Activated T-cell treated with anti-CD3 and anti-CD28 coated beads, Interleukin-2, amount 50 U/mL, for 24 hours (primary cell): ENCODE measurements at places on chromosomes 7 and 10.
A peak's percentile ranks its signal among the peaks of the same experiment; 100 is the strongest.

GRCh38 chr10:127207081-127207480 lies 10.7 kb upstream of the INSYN2A start:
- no peak for DNase-seq

- no peak for DNase-seq
Measured at GRCh38 chr10:110113670-110114337, 93.6 kb upstream of the MXI1 start.

GRCh38 chr7:36025190-36025589 lies 127.9 kb upstream of the EEPD1 start:
- DNase-seq: no peak

DNA sequence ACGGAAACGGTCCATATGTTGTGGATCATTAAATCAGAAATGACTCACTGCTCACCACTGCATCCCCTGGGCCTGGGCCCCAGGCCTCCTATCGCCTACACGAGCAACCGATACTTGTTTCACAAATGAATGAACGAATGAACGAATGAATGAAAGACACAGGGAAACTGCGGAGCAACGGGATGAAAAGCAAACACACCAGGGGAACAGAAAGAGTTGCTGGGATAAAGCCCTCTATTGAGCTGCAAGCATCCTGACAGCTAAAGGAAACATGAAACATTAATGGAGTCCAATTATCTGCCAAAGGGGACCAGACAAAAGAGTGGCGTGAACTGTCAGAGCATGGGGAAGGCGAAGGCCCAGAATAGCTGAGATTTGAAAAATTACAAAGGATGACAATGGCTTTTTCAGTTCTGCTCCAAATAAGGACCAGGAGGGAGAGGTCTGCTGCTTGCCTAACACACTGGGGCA lies 92.1 kb downstream of the GRB10 start:
- DNase-seq: no peak

DNA sequence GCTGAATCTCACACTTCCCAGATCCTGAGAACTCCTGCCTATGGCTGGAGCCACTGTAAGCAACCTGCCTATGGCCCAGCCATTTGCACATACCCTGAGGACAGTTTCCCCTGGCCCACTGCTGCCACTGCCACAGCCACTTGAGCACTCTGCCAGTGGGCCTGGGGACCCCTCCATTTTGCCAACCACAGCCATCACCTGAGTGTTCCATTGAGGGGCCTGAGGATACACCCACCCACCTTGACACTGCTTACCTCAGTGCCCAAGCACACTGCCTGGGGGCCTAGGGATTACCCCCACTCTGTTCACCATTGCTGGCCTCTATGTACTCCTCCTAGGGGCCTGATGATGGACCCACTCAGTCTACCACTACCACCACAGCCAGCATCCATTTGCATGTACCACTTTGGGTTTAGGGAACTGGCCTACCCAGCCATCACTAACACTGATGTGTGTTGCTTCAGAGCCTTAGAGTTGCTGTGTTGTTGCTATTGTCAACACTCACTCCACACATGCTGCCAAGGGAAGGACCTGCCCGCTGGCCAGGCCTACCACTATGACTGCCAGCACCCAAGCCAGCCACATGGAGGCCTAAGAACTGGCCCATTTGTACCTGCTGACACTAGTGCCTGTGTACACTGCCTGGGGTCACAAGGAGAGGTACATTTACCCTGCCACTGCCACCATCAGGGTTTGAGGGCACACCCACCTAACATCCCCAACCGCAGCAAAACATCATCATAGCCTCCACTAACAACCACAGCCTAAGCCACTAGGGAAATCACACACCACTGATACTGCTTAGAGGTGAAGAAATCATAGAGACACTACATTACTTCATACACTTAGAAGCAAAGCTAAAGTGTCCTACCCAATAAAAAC lies 45.9 kb upstream of the ANTXRL start:
- peak; percentile 20 for DNase-seq

GRCh38 chr7:131880078-131880477 lies 323.6 kb upstream of the PODXL start:
- DNase-seq: no peak

- no peak for DNase-seq
Measured at GRCh38 chr10:33186150-33186549, 148.3 kb downstream of the NRP1 start.

DNA sequence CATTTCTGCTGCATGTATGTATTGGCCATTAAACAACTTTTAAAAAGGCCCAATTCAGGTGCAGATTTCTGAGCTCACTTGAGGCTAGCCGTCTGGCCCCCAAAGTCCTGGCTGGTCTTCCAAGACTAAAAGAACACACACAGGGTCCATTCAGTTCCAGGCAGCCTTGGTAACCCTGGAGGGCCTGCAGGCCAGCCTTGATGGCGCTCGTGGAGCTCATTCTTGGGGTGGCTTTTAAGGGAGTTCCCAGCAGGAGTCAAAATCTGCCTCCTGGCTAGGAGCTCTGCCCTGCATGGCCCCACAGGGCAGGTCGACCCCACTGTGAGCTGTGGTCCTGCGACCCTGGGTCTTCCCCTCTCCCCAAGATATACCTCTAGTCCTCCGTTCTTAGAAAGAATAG lies 28.8 kb downstream of the ANXA11 start:
- no peak for DNase-seq

GRCh38 chr10:52011118-52011517 lies 303.0 kb upstream of the DKK1 start:
- no peak for DNase-seq

DNA sequence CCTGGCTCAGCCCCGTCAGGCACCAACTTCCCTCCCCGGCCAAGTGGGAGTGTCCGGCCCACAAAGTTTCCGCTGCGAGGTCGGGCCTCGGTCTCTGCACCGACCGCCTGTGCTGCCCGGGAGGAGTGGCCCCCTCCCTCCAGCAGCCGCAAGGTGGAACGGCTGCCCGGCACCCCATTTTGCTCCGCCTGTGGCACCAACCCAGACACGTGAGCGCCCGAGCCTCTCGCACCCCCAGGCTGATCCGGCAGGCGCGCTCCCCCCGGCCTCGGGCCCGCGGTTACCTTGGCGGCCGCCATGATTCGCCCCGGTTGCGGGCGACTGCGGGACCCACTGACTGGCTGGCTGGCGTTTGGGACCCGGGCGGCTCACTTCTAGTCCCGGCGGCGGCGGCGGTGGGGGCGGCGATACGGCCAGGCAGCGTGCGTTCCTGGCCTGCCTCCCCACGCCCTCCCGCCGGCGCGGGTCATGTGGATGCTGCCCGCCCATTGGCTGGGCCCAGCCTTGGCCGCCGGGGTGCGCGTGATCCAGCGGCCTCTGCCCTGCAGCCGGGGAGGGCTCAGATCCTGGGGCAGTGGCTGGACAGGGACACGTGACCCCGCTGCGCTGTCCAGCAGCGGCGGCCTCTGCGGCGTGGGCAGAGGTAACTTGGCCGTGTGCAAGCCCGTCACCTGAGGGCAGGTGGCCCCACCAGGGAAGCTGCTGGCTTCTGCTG lies at the start of gene SLC25A13:
TSS of gene SLC25A13 (minus strand) at position 441 of the 715 bp plus-strand sequence. CDS start at position 299, 142 bp downstream.
- peak; percentile 81 for DNase-seq

- DNase-seq: no peak
Measured at GRCh38 chr7:49397750-49398149, 375.7 kb upstream of the VWC2 start.

GRCh38 chr7:11373546-11374142 lies 400.0 kb downstream of the PHF14 start:
- DNase-seq: no peak

DNA sequence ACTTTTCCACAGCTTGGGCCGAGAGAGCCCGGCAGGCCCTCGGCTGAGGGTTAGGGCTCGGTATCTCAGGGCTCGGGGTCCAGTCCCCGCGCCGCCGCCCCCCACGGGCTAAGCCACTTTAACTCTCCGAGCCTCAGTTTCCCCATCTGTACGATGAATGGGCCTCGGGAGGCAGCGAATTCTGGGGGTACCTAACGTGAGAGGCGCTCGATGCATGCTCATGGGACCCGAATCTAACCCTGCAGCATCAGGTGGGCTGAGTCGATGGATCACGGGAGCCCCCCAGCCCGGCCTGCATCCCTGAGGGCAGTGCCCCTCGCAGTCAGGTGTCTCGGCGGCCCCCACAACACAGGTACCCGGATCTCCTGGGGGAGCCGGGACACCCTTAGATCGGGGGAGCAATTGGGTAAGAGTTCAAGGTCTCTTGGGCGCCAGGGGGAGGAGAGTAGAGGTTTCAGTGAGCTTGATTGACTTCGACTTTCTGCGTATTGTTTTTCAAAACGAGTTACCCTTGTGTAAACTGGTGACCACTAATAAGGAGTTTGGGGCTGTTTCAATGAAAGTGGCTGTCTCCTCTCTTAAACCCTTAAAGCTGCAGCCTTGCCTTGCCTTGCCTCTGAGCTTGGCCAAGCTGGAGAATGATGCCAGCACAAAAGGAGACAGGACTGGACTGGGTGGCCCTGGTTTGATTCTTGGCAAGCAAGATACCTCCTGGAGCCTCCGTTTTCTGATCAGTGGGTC lies 631 bp downstream of the POR start:
- DNase-seq: peak; percentile 42

GRCh38 chr7:114086537-114086913 lies 167.7 kb upstream of the PPP1R3A start:
- DNase-seq: peak; percentile 37

GRCh38 chr10:60426425-60426824 lies 36.8 kb upstream of the ANK3 start:
- DNase-seq: no peak

DNA sequence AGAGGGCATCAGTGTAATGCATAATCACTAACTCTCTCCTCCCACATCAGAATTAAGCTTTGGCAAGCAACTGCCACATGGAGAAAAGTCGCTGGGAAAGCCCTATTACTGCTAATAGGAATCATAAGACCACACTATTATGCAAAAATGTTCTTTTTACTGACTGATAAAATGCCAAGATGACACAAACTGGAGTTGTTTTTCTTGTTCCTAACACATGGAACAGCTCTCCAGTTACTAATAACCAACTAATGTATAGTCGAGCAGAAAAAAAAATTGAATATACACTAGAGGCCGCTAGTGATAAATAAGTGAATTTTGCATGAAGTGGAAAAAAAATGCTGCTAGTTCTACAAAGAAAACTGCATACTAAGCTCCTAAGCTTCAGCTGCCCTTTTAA lies 165.6 kb downstream of the TPK1 start:
- no peak for DNase-seq

GRCh38 chr10:3192856-3193635 lies 20.5 kb upstream of the PITRM1 start:
- DNase-seq: peak; percentile 59

GRCh38 chr7:10939237-10939910 lies 34.3 kb upstream of the PHF14 start:
- DNase-seq: no peak

GRCh38 chr7:50738932-50739331 lies 43.8 kb downstream of the GRB10 start:
- DNase-seq: no peak

DNA sequence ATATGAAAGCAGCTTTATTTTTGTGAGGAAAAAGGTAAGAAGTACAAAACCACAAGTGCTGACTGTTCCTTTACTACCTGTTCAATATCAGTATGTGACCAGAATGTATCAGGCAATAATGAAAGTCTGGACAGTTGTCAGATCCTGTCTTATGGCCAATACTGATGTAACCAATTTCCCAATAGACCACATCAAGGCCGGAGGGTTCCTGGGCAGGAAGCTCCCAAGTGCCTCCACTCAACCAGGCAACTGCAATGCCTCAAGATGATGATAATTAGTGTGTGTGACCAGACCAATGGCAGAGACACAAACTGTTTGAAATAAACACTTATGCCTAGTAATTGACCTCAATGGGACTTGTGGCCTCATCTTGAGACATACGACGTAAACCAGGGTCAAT lies 149.4 kb upstream of the ASAH2 start:
- no peak for DNase-seq

DNA sequence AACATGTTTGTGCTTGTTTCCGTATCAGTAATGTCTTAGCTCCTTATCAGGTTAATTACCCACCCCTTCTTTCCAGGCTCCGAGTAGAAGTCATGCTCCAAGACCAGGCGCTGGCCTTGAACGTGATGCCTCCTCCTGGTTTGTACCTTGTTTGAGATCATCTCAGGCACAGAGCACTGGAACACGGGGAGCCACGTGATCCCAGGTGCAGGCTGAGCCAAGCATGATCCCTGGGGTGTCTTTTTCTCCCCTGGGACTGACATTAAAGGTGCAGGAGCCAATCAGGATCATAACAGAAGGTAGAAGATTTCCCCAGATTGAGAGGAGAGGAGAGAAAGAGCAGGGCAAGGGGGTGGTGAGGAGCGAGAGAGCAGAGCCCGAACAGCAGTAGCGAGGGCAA lies 626.1 kb upstream of the GALNT17 start:
- no peak for DNase-seq

DNA sequence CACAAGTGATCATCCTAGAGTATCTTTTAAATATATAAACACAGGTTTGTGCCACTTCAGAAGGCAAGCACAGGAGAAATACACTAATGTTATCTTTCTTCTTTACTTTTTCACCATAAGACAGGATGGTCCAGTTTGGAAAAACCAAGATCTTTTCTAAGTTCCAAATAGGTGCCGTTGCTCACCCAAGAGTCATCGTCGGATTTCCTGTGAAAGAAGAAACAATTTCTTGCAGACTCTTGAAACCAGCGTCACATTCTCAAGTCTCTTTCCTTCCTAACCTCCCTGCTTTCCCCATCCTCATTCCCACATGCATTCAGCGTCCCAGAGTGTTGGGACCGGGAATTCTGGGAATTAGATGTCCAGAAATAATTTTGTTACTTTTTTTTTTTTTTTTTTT lies 42.8 kb upstream of the GSDME start:
- no peak for DNase-seq

DNA sequence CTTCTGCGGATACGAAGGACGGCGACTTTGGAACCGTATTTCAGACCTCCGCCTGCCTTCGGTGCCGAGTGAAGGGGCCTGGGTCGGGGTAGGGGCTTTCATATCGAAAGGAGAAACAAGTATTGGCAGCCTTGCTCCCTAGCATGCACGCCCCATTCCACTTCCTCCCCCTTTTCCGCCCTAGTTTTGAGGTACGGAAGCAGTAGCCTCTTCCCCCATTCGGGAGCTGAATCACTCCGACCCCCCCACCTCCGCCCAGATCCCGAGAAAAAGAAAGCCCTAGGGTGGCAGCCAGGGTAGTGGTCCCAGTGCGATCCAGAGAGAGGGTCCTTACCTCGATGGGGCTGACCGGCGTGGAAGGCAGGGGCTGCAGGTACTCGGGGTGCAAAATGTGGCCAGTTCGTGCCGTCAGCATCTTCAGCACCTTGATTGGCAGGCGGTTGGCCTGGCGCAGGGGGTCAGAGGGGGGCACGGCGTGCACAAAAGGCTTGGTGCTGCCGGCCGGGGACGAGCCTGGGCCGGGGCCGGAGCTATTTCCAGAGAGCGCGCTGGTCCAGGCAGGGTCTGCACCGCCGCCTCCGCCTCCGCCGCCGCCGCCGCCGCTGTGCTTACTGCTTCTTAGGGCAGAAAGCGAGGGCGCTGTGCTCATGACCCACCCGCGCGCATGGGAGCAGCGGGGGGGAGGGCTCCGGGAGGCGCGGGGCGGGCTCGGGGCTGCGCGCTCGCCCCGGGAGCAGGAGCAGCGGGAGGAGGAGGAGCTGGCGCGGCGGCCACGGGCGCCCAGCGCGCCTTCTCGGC lies 594 bp downstream of the ZNF503 start:
- DNase-seq: peak; percentile 56

- no peak for DNase-seq
Measured at GRCh38 chr10:67506083-67506756, 189.8 kb downstream of the CTNNA3 start.
